ENCODE measurements at places on chromosomes 6 and 20.
A peak's percentile ranks its signal among the peaks of the same experiment; 100 is the strongest.

DNA sequence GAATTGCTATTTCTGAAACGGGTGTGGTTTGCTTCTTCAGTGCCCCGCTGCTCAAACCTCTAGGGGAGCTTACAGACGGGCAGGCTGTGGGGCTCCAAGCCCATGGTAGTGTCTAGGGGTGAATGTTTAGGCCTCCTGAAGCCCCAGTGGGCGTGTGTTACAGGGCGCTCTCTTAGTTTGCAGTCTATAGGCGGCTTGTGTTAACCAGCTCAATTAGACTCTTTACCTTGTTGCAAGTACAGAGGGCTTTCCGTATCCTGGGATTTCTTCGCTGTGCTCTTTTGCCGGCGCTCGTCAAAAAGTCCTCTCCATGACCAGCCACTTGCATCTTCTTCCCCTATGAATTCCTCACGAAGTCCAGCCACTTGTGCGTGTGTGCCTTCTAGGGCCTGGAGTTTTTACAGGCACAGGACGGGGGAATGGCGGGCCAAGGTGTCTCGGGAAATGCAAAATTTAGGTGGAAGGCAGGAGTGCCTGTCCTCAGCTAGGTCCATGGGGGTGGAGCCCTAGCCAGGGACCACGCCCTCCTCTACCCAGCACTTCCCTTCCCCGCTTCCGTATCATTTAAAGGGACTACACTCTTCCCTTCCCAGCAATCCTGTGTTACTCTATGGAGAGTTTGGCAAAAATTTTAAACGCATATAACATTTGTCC lies 94.5 kb downstream of the HTR1B start:
- no peaks in the 10 kb centered on the region for H3K27me3 ChIP-seq
- peak overlapping the region; percentile 6 for H3K4me3 ChIP-seq
- DNase-seq: peak; percentile 64
- H3K36me3 ChIP-seq: no peaks in the 10 kb centered on the region
- H3K27ac ChIP-seq: no peak overlapping the region
- H3K4me1 ChIP-seq: no peaks in the 10 kb centered on the region

GRCh38 chr6:18763086-18763485 lies 375.9 kb downstream of the RNF144B start:
- no peaks in the 10 kb centered on the region for H3K4me1 ChIP-seq
- H3K27me3 ChIP-seq: no peaks in the 10 kb centered on the region
- H3K4me3 ChIP-seq: no peak overlapping the region
- no peak for DNase-seq

- H3K27ac ChIP-seq: peak overlapping the region; percentile 93
- DNase-seq: peak; percentile 49
- no peaks in the 10 kb centered on the region for H3K36me3 ChIP-seq
- H3K4me1 ChIP-seq: peaks cover 5% of the 10 kb centered on the region
Measured at GRCh38 chr6:113857556-113858479, 673 bp downstream of the MARCKS start.

DNA sequence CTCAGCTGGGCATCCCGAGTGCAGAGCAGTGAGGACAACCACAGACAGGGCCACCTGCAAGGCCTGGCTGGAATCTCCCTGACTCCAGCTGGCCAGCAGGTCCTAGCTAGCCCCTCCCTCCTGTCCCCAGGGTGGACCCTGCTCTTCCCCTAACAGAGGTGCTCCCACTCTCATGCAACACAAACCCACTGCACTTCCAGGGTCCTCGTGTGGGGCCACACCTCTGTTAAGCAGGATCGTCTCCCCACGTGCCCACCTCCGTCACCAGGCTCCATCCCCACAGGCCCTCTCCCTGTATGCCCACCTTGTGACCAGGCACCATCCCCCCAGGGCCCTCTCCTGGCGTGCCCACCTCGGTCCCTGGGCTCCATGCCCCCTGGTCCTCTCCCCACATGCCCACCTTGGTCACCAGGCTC lies 17.3 kb downstream of the TAF4 start:
- no peaks in the 10 kb centered on the region for H3K27me3 ChIP-seq
- no peak overlapping the region for H3K4me3 ChIP-seq
- no peaks in the 10 kb centered on the region for H3K36me3 ChIP-seq
- H3K4me1 ChIP-seq: no peaks in the 10 kb centered on the region
- DNase-seq: no peak

- H3K4me3 ChIP-seq: no peak overlapping the region
- no peaks in the 10 kb centered on the region for H3K36me3 ChIP-seq
- H3K4me1 ChIP-seq: no peaks in the 10 kb centered on the region
- no peak overlapping the region for H3K27ac ChIP-seq
- DNase-seq: no peak
Measured at GRCh38 chr20:39222101-39222500, 260.0 kb downstream of the DHX35 start.

- no peaks in the 10 kb centered on the region for H3K36me3 ChIP-seq
- no peak for DNase-seq
- H3K4me1 ChIP-seq: no peaks in the 10 kb centered on the region
Measured at GRCh38 chr6:70625436-70625835, 42.2 kb upstream of the SMAP1 start.

DNA sequence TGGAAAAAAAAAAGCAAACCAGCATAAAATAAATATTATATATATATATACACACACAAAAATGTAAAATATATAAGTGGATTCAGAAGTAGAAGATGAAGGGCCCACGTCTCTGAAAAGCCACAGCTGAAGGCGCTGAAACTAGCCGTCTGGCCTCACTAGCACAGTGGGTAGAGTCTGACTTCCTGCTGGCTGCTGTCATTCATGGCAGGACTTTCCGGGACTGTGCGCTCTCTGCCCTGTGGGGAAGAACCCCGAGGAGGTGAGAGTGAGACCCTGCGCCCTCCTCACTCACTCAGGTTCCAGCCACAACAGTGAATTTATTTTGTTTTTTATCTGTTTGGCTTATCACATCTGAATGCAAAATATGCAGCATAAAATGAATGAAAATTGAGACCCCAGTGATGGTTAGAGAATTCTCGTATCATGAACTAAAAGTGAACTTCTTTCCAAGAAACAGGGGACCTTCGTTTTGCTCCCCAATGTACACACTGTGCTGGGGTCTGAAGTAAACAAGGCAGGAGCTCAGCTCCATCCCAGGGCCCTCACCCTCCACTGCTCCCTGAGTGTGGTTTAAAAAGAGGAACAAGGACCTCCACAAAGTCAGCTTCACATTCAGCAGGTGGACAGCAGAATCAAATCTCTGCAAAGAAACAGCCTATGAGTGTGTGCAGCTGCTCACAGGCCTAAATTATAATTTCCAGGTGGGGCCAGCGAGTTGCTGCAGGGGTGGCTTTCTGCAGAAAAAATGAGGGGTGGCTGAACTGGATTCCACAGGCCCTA lies 1.3 kb upstream of the RAMACL start:
- H3K4me1 ChIP-seq: peaks cover 18% of the 10 kb centered on the region
- no peak for DNase-seq
- H3K36me3 ChIP-seq: no peaks in the 10 kb centered on the region
- no peak overlapping the region for H3K27ac ChIP-seq
- no peak overlapping the region for H3K4me3 ChIP-seq

GRCh38 chr20:49282584-49283171 lies 4.8 kb upstream of the ZNFX1 start:
- peaks cover 30% of the 10 kb centered on the region for H3K4me1 ChIP-seq
- no peak for DNase-seq
- no peaks in the 10 kb centered on the region for H3K27me3 ChIP-seq
- no peak overlapping the region for H3K4me3 ChIP-seq

- peak; percentile 64 for DNase-seq
- H3K27ac ChIP-seq: peak overlapping the region; percentile 96
- no peaks in the 10 kb centered on the region for H3K27me3 ChIP-seq
- peaks cover 35% of the 10 kb centered on the region for H3K4me1 ChIP-seq
- H3K4me3 ChIP-seq: peak overlapping the region; percentile 77
- no peaks in the 10 kb centered on the region for H3K36me3 ChIP-seq
Measured at GRCh38 chr6:20211941-20212391, 303 bp downstream of the MBOAT1 start.

DNA sequence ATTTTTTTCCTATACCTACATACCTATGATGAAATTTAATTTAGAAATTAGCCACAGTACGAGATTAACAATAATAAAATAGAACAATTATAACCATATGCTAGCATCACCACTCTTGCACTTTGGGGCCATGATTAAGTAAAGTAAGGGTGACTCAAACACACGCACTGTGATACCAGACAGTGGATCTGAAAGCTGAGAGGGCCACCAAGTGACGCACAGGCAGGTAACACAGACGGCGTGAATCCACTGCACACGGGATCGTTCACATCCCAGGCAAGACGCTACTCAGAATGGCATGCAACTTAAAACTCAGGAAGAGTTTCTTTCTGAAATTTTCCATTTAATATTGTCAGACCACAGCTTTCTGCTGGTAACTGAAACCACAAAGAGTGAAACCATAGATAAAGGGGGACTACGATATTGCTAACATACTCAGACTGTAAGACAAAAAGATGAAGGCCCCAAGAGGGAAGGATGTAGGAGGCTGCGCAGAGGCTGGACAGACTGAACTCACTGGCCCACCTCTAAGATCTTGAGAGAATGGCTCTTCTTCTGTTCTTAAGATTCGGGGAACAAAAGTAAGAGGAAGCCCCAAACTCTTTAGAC lies 17.9 kb downstream of the RRBP1 start:
- H3K27me3 ChIP-seq: no peaks in the 10 kb centered on the region
- H3K4me1 ChIP-seq: peaks cover 53% of the 10 kb centered on the region
- DNase-seq: no peak
- H3K4me3 ChIP-seq: no peak overlapping the region

Data from thyroid gland (tissue), 4 donors.